SK-N-SH treated with all-trans-retinoic acid at 6 μM for 48 hours (cell line): ENCODE measurements at places on chromosomes 2 and 18.
A peak's percentile ranks its signal among the peaks of the same experiment; 100 is the strongest.

DNA sequence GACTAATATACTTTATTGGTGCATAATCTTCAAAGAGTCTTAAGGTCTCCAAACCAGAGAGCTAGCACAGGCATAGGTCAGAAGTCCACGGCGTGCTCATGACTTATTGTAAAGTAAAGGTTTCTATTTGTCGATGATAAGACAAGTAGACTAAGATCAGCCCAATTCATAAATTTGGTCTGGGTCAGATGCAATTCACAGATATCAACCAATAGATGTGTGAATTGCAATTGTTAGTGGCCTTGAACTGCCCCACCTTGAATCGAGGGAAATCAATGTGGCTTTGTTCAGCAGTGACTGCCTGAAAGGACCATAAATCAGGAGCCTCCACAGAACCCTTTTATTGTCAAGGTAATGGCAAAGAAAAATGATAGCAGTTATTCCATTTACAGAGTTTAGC is 39.1 kb upstream of the CPS1 start:
- no peak for ATAC-seq

- ATAC-seq = no peak
Measured at GRCh38 chr2:147628971-147629421, 215.8 kb upstream of the ACVR2A start.

GRCh38 chr2:231877533-231878456 is 48.4 kb downstream of the NPPC start:
- peak; percentile 37; the same call in 1 of the 3 replicates for ATAC-seq

DNA sequence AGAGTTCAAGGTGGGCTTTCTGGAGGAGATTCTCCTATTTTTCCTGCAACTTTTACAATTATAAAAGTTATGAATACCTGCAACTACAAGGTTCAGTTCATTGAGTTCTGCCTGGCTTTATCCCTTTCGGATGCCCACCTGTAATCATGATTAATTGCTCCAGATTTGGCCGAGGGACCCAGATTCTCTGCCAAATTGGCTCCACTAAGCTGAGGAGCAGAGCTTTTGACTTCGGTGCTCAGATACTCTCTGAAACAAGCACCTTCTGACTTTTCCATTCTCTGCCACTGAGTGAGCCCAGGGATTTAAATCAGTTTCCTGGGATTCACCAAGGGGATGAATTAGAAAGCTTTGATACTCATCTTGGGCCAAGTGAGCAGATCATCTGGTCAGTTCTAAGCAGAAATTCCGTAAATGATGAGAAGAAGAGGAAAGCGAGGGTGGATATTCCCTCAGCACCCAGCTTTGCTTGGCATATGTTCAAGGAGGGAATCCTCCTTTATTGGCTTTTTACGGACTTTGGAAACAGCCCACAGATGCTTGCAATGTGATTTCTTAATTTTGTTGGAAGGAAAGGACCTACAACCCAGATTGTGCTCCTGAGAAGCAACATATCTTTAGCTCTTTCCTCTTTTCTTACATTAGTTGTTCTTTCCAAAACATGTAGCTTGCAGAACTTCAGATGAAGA is 179.2 kb downstream of the SETBP1 start:
- ATAC-seq = no peak

GRCh38 chr18:68447286-68447685 is 267.6 kb downstream of the TMX3 start:
- peak; percentile 20; the same call in 1 of the 3 replicates for ATAC-seq
